ENCODE measurements at places on chromosomes 5 and 9. TPM values are rescaled to one million over a fixed set of nuclear protein-coding genes. Genes with fewer than 3 reads are reported as not detected.

Gene FOXD4L5
- polyA plus RNA-seq = not detected

Gene NUTM2F
- polyA plus RNA-seq = not detected

Gene DPH7
- 17.2 TPM for polyA plus RNA-seq

Gene TAF11L11
- polyA plus RNA-seq = not detected
